ENCODE measurements at places on chromosomes 7 and 10. TPM values are rescaled to one million over a fixed set of nuclear protein-coding genes. Genes with fewer than 3 reads are reported as not detected.

- no peaks in the 10 kb centered on the region for H3K4me1 ChIP-seq
- no peak for DNase-seq
- H3K4me3 ChIP-seq, result no peak overlapping the region
- H3K27me3 ChIP-seq, result peaks cover 7% of the 10 kb centered on the region
Observed at GRCh38 chr7:96605045-96605716, 104.5 kb downstream of the SEM1 start.

RAB19 gene
- 5.0 TPM for total RNA-seq

DNA sequence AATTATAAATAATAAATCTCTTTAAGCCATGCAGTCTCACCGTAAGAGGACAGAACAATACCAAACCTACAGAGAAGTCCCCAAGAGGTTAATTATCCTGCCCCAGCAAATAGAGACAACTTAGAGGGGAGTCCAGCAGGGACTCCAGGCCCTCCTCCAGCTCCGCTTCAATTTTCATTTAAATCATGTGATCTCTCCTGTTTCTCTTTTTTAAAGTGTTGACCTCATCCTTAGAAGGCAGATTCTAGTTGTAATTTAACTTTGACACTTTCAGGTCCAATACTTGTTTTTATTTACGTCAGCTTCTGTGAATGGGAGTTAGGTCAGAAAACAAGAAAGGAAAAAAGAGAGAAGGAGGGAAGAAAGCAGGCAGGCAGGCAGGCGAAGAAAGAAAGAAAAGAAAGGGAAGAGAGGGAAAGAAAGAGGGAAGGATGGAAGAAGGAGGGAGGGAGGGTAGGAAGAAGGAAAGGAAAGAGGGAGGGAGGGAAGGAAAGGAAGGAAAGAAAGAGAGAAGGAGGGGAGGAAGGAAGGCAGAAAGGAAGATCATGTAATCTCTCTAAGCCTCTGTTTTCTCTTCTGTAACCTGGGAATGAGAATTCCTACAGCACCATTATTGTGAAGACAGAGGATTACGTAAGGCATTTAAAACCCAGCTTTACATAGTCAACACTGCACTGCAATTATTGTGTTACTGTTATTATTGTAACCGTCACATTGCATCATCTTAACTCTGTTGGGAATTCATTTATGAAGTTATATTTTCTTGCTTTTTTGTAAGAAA lies 227.7 kb downstream of the SKIDA1 start:
- no peak for DNase-seq
- H3K27me3 ChIP-seq, result peaks cover 17% of the 10 kb centered on the region
- H3K36me3 ChIP-seq, result no peaks in the 10 kb centered on the region
- no peak overlapping the region for H3K4me3 ChIP-seq

FAM25G gene
- not detected for total RNA-seq

SPDYE6 gene
- not detected for total RNA-seq

- peak; percentile 52 for DNase-seq
- H3K36me3 ChIP-seq, result no peaks in the 10 kb centered on the region
- H3K27ac ChIP-seq, result no peak overlapping the region
- peaks cover 12% of the 10 kb centered on the region for H3K4me1 ChIP-seq
Observed at GRCh38 chr10:114694752-114695151, 36.7 kb upstream of the ABLIM1 start.

CCDC3 gene
- 0.12 TPM for total RNA-seq

- no peaks in the 10 kb centered on the region for H3K36me3 ChIP-seq
- peaks cover 11% of the 10 kb centered on the region for H3K27me3 ChIP-seq
- H3K4me3 ChIP-seq, result no peak overlapping the region
- no peaks in the 10 kb centered on the region for H3K4me1 ChIP-seq
- DNase-seq, result no peak
Observed at GRCh38 chr7:116310141-116310540, 99.8 kb downstream of the TES start.

- H3K27ac ChIP-seq, result no peak overlapping the region
- no peak overlapping the region for H3K4me3 ChIP-seq
- H3K36me3 ChIP-seq, result no peaks in the 10 kb centered on the region
- no peaks in the 10 kb centered on the region for H3K27me3 ChIP-seq
- DNase-seq, result no peak
Observed at GRCh38 chr10:71281646-71282322, 37.3 kb upstream of the SLC29A3 start.

GRCh38 chr7:43112941-43113621 lies 634 bp downstream of the HECW1 start:
- DNase-seq, result no peak
- H3K4me1 ChIP-seq, result peaks cover 8% of the 10 kb centered on the region
- H3K36me3 ChIP-seq, result no peaks in the 10 kb centered on the region
- no peak overlapping the region for H3K27ac ChIP-seq

- H3K4me1 ChIP-seq, result peaks cover 8% of the 10 kb centered on the region
- no peaks in the 10 kb centered on the region for H3K27me3 ChIP-seq
- H3K36me3 ChIP-seq, result no peaks in the 10 kb centered on the region
- no peak overlapping the region for H3K4me3 ChIP-seq
Observed at GRCh38 chr7:42452356-42452755, 215.3 kb upstream of the GLI3 start.

- peaks cover 2% of the 10 kb centered on the region for H3K4me1 ChIP-seq
- no peak overlapping the region for H3K27ac ChIP-seq
- no peaks in the 10 kb centered on the region for H3K36me3 ChIP-seq
- H3K27me3 ChIP-seq, result peaks cover 8% of the 10 kb centered on the region
- H3K4me3 ChIP-seq, result no peak overlapping the region
Observed at GRCh38 chr7:36318116-36318515, 71.5 kb upstream of the ANLN start.

DNA sequence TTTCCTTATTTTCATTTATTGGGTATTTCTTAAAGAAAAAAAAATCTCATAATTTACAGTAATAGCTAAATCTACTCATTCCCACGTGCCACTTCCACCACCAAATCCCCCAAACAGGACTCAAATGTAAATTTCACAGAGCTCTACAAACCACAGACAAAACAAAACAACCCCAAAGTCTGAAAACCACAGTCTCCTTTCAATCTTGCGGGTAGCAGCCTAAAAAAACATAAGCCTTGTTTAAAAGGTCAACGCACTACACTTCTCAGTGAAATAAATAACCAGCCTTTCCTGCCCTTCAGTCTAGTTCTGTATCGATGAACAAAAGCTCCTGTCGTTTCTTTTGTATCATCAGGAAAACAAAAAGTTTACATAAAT lies 121.8 kb upstream of the AFAP1L2 start:
- H3K27ac ChIP-seq, result peak overlapping the region; percentile 96
- H3K36me3 ChIP-seq, result peaks cover 15% of the 10 kb centered on the region
- H3K4me3 ChIP-seq, result peak overlapping the region; percentile 87
- peak; percentile 51 for DNase-seq
- peaks cover 60% of the 10 kb centered on the region for H3K4me1 ChIP-seq

DNA sequence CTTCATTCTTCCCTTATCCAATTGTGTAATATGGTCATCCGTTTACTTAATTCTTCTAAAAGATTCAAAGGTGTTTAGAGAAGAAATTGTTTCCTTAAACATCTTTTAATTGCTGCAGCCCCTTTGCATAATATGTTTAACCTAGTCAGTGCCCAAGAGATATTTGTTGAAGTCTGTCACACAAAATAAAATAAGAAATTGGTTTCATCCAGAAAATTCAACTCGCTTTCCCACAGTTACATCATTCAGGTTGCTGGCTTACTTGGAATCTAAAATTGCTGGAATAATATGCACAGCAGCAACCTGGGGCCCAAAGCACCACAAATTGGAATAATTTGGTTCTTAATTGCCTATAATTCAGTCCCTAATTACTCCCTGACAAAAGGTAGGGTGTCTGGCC lies 155.1 kb upstream of the ETV1 start:
- H3K4me3 ChIP-seq, result no peak overlapping the region
- no peaks in the 10 kb centered on the region for H3K27me3 ChIP-seq
- no peaks in the 10 kb centered on the region for H3K4me1 ChIP-seq
- H3K36me3 ChIP-seq, result no peaks in the 10 kb centered on the region
- no peak overlapping the region for H3K27ac ChIP-seq
- no peak for DNase-seq

DNA sequence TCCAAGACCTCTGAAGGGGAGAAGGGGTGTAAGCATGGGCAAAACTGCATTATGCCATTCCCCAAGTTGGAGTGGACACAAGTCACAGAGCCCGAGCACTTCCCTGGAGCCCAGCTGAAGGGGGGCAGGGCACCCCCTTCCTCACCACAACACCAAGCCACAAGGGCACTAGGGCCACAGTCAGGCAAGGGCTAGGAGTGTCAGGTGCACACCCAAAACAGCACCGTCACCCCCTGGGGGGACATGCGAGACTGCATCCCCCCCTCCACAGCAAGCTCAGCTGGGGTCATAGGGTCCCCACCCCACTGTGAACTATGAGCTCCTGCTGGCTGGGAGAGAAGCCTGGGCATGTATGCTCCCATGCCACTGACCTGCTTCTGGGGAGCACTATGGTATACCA lies 143.9 kb downstream of the GRID1 start:
- H3K27ac ChIP-seq, result no peak overlapping the region
- H3K4me1 ChIP-seq, result no peaks in the 10 kb centered on the region
- no peaks in the 10 kb centered on the region for H3K36me3 ChIP-seq

DNA sequence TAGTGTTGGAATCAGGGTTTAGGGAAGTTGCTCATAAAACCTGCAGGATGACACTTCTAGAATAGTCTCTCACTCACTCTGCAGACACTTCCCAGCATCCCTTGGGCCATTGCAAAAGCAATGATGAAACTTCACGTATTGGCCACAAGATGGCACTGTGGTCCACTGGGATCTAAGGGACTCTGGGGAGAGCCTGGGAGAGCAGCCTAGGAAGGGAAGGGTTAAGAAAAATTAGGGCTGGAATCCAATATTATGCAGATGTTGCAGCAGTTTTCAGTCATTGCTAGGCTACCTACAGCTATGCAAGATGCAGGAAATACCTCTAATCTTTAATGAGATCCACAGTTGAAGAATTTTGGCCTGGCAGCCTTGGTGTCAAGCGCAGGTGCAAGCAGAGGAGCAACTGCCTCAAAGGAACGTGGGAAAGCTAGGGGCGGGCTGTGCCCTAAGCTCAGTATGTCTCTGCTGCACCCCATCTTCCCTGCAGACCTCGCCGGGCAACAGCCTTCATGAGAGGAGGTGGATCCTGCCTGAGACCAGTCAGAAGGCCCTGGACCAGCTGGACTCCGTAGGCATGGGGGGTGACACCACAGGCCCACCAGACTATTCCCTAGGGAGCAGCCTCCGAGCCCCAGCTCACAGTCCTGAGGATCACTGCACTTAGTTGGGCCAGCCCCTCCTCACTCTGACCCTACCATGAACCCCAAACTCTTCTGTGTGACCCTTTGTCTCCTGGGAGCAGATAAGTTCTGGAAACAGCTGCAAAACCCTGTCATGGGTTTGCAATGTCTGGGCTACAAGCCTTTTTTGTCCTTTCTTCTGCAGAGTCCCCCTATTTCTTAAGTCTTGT lies 127.9 kb upstream of the PRSS58 start:
- no peaks in the 10 kb centered on the region for H3K27me3 ChIP-seq
- DNase-seq, result peak; percentile 72
- no peaks in the 10 kb centered on the region for H3K36me3 ChIP-seq
- H3K4me3 ChIP-seq, result peak overlapping the region; percentile 12
- H3K4me1 ChIP-seq, result peaks cover 32% of the 10 kb centered on the region

GRCh38 chr10:61063034-61063433 lies 119.0 kb upstream of the RHOBTB1 start:
- peaks cover 2% of the 10 kb centered on the region for H3K27me3 ChIP-seq
- no peak overlapping the region for H3K4me3 ChIP-seq
- no peak for DNase-seq
- H3K36me3 ChIP-seq, result no peaks in the 10 kb centered on the region
- H3K27ac ChIP-seq, result no peak overlapping the region

DNA sequence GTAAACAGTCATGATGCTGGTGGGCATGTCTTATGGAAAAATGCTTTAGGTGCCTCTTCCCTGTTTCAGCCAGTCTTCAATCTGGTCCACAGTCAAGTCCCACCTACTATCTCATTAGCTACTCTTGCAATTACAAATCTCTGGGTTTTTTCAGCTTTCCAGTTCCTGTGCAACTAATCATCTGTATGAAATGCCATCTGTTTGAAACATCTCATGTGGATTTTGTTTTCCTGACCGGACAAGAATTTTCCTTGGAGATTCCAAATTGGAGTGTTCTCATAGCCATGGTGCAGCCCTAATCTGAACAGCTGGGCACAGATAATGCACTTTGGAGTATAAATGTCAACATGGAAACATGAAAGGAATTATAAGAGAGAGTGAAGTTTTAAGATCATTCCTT lies 41.3 kb upstream of the CALN1 start:
- no peak for DNase-seq
- H3K27me3 ChIP-seq, result no peaks in the 10 kb centered on the region
- H3K36me3 ChIP-seq, result no peaks in the 10 kb centered on the region
- H3K4me3 ChIP-seq, result no peak overlapping the region
- H3K4me1 ChIP-seq, result no peaks in the 10 kb centered on the region

DNA sequence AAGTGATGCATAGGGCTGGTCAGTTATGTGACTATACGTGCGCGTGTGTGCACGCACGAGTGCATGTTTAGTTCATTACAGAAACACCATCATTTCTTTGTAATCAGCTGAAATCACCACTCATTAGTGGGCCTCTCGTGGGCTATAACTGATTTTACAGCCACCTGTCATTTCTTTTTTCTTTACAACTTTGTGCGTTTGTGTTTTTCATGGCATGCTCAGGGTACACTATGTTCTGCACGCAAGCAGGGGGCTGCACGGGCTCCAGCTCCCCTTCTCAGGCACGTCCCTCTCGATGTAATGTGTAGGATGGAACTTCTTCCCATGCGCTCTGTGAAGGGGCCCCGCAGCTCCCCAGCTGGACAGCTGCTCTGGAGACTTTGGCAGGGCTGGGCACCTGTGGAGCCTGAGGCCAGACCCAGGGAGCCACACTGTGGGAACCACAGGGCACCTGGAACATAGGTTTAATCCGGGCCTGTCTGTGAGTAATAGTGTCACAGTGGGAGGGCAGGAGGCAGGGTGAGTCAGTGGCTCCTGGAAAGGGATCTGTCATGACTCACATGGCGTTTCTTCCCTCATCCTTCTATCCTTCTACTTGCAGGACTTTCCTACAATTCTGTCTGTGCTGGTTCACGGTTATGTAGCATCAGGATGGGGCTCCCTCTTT lies 4.9 kb downstream of the GCK start:
- no peak overlapping the region for H3K27ac ChIP-seq
- H3K4me3 ChIP-seq, result no peak overlapping the region
- no peak for DNase-seq

- DNase-seq, result no peak
- H3K27ac ChIP-seq, result no peak overlapping the region
- no peak overlapping the region for H3K4me3 ChIP-seq
- peaks cover 24% of the 10 kb centered on the region for H3K36me3 ChIP-seq
- no peaks in the 10 kb centered on the region for H3K27me3 ChIP-seq
- peaks cover 11% of the 10 kb centered on the region for H3K4me1 ChIP-seq
Observed at GRCh38 chr10:87771871-87772500, 46.0 kb downstream of the ATAD1 start.

GRCh38 chr10:38072552-38072951 lies 21.6 kb upstream of the ZNF37A start:
- H3K27me3 ChIP-seq, result no peaks in the 10 kb centered on the region
- no peaks in the 10 kb centered on the region for H3K36me3 ChIP-seq
- peaks cover 2% of the 10 kb centered on the region for H3K4me1 ChIP-seq
- no peak overlapping the region for H3K27ac ChIP-seq
- H3K4me3 ChIP-seq, result no peak overlapping the region

CEP55 gene
- total RNA-seq, result 75.6 TPM

MLXIPL gene
- total RNA-seq, result not detected

MUC12 gene
- total RNA-seq, result 0.64 TPM

- no peaks in the 10 kb centered on the region for H3K4me1 ChIP-seq
- no peaks in the 10 kb centered on the region for H3K27me3 ChIP-seq
- H3K36me3 ChIP-seq, result no peaks in the 10 kb centered on the region
Observed at GRCh38 chr7:136114966-136115762, 138.0 kb upstream of the MTPN start.
